ENCODE measurements at places on chromosomes 2 and 18.

DNA sequence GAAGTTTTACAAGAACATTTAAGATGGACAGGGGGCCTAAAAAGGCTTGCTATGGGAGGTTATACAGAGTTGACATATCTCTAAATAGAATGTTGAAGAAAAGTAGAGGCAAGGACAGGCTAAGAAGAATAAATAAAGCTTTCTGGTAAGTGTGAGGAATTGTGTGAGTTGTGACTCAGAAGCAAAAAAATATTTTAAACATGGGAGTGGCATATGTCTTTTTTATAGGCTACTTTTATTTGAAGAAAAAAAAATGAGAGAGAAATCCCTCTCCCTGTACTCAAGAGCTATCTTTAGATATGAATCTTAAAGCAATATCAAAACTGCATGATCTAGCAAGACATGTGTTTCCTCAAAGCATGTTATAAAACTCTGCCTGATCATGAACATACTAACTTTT, 41.1 kb downstream of the RAB3GAP1 start:
- no peak for DNase-seq

GRCh38 chr2:124437811-124438210, 412.7 kb downstream of the CNTNAP5 start:
- DNase-seq: no peak

DNA sequence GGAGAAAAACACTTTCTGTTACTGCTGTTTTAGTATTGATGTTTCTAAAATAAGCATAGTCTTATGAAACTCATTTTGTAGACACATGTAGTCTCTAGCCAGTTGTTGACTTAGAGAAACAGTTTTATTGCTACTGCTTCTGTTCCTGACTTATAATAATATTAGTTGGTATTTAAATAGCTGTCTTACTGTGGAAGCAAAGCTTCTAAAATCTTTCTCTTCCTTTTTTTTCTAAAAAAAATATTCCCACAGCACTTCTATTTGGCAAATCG, 121.8 kb downstream of the MTX2 start:
- no peak for DNase-seq

DNA sequence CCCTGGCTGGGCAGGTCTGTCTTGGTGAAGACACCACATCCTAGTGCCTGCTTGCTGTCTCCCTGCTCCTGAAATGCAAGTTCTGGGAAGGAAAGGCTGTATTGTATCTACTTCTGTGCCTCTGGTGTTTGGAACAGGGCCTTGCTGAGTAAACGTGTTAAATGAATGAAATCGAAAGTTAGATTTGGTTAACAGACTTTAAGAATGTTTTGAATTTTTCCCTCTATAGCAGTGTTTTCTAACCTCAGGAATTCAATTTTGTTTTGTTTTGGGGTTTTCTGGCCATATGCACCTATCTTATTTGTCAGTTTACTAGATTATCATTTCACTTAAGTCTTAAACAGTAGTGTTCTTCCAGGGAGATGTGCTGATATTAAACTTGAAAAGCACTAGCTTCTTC, 20.7 kb downstream of the FARP2 start:
- DNase-seq: no peak

DNA sequence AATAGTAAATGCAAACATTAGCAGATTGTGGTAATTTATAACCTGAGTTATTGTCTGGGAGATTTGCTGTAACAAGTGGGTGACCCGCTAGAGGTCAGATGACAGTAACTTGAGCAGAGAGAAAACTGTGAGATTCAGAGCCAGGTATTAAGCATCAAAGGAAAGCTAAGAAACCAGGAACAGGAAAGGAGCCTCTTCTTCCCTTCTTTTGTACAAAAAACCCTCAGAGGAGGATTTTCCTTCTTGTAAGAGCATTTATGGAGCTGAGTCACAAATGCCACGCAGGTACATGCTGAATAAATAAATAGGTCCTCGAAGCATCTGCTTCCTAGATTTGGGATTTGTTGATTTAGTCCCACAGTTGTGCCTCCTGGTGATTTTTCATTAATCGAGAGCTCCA, 146.5 kb downstream of the SH3BP4 start:
- DNase-seq: no peak

- DNase-seq: no peak
Measured at GRCh38 chr18:57915248-57915647, 112.1 kb upstream of the ATP8B1 start.

DNA sequence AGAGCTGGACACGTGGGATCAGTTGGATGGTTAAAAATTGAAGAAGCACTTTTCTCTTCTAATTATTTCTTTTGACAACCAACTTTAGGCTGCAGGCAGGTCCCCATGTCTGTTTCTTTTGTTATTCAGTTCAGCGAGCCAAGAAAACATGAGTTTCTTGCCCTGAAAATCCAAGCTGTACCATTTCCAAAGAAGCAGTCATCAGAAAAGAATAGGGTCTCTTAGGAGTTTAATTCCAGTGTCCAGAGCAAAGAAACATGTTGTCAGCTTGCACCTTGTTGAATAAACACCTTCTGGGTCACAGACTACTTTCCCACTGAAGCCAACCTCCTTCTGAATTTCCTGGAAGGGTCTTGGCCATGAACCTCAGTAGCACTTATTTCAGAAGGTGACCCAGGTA, 170.5 kb upstream of the COPS8 start:
- DNase-seq: no peak

DNA sequence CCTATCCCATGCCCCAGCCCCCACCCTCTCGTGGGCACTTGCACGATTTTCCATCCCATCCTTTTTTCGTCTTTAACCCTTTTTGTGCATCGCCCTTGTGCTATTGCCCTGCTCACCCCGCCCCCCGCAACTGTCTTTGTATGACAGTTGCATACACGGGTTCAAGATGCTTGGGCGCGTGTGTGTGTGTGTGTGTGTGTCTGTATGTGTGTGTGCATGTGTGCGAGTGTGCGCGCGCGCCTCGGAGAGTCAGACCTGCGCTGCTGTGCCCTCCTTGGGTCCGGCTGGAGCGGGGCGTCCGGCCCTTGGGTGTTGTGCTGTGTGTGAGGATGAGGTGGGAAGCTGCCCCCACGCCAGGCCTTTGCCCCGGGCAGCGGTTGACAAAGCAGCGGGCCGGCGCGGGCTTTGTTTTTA, 230.7 kb downstream of the HAUS1 start:
- DNase-seq: no peak

GRCh38 chr18:55503167-55503820, 84.7 kb downstream of the TCF4 start:
- DNase-seq: no peak

GRCh38 chr2:79530443-79530842, 17.6 kb downstream of the CTNNA2 start:
- no peak for DNase-seq

DNA sequence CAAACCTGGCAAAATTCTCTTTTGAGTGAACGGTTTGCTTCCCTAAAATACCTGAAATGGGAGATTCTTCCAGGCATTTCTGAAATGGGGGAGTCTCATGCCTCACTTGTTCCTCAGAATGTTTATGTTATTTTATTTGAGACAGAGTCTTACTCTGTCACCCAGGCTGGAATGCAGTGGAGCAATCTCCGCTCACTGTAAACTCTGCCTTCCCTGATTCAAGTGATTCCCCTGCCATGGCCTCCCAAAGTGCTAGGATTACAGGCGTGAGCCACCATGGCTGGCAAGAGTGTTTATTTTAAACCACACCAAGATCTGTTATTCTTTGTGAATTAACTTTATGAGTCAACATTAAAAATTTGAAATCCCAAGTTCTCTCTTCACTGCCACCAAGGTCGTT, 6.4 kb upstream of the FHL2 start:
- no peak for DNase-seq

- no peak for DNase-seq
Measured at GRCh38 chr2:75055820-75056675, 97.6 kb downstream of the POLE4 start.

DNA sequence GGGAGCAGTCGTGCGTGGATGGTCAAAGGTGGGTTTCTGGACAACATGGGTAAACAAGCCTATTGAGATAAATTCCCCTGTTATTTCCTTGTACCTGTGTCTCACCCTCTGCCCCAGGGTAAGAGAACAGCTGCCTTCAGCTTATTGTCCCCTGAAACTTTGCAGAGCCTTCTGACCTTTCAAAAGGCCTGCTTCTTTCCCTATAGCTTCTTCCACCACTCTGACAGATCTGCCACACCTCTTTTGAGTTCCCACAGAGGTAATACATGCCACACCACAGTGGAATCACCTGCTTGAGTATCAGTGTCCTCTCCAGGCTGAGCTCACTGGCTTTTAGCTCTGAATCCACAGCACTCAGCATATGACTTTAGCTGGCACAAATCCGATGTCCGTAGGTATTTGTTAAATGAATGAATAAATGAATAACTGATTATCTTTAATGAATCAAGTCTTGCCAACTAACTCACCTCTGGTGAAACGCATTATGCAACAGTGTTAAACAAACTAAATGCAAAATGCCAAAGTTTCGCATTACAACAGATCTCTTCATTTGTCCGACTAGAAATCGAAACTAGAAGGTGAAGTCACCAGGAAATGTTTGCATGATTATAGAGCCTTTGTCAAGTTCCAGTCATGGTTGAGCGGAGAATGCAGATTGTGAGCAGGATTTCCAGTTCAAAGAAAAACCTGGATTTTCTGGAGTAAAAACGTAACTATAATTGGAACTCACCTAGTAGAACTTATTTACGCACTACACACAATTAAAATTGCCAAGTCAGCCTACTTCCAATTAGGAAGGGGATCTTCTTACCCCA, 16.4 kb downstream of the DYNAP start:
- DNase-seq: no peak

- DNase-seq: no peak
Measured at GRCh38 chr2:210617732-210618330, 61.4 kb downstream of the CPS1 start.

DNA sequence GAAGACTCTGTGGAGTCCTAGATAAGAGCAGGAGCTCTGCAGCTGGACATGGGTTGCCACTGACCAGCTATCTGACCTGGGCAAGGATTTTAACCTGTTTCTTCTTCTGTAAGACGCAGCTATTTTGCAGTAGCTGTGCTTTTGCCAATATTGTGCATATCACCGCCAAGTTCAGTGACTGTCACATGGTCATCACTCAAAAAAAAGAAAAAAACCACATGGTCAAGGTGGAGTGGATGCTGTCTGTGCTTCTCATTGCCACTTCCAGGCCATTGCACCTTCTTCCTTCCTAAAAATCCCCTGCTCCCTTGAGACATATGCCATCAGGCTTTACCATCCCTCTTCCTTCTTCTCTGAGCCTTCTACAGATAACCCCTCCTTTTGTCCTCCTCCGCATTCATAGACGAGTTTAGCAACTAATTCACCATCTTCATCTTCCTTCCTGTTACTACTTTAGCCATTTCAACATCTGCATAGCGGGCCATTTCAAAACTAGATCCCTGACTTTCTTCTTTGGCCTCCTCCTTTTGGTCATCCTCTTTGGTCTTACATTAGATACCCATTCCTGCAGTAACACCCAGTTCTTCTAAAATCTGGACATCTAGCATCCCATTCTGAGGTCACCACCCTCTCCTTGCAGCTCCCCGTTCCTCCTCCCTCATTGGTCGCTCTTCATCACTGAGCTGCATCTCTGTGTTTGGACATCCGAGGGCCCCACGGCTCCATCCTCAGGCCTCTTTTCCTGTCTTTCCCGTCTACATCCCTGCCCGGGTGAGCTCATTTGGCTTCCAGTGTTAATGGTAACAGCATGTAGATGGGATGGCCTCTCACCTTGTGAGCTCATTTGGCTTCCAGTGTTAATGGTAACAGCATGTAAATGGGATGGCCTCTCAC, 17.8 kb downstream of the RNF144A start:
- DNase-seq: no peak

- no peak for DNase-seq
Measured at GRCh38 chr2:56382466-56382865, 198.7 kb downstream of the CCDC85A start.

GRCh38 chr2:218029366-218030360, 26.9 kb upstream of the TNS1 start:
- no peak for DNase-seq

All from stimulated activated CD4-positive, alpha-beta T cell treated with anti-CD3 and anti-CD28 coated beads, Interleukin-1b, Interleukin-23, amount 100 ng/mL, for 48 hours (primary cell).